Stimulated activated CD4-positive, alpha-beta T cell treated with anti-CD3 and anti-CD28 coated beads, Interleukin-2, amount 100 ng/mL, for 24 hours (primary cell): ENCODE measurements at places on chromosomes 2 and 18.

GRCh38 chr18:61379827-61380226 lies 46.6 kb downstream of the CDH20 start:
- no peak for DNase-seq

GRCh38 chr18:74229005-74229404 lies 62.8 kb downstream of the CYB5A start:
- no peak for DNase-seq

GRCh38 chr2:191512874-191513273 lies 165.1 kb upstream of the NABP1 start:
- no peak for DNase-seq

DNA sequence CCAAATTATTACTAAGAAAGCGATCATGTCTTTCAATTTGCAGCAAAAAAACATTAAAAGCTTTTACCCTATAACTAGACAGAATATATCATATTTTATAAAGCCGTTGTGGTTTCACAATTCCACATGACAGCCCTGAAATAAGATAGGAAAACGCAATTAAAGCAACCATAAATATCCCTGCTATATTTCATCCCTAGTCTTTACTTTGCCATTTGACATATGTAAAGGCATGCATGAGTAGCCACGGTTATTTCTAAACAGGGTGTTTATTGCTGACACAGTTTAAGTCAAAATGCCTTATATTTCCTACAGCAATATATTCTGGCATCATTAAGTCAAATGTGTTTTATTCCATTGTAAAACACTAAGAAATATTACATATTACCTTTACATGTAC lies 239.9 kb downstream of the DSEL start:
- DNase-seq = no peak

DNA sequence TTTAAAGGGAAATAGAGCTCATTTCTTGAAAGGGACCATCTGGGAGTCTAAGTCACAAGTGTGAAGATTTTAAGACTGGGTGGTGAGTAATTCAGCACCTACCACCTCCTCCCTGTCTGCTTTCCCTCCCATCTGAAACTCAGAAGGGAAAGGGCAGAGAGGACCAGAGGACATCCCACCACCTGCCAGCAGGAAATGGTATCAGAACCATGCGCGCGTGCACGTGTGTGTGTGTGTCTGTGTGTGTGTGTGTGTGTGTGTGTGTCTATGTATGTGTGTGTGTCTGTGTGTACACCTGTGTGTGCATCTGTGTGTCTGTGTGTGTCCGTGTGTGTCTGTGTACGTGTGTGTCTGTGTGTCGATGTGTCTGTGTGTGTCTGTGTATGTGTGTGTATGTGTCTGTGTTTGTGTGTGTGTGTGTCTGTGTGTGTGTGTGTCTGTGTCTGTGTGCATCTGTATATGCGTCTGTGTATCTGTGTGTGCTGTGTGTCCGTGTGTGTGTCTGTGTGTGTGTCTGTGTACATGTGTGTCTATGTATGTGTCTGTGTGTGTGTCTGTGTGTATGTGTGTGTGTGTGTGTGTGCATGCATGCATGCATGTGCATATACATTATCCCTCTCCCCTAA lies 76.8 kb downstream of the ZFP36L2 start:
- peak; percentile 63 for DNase-seq

- no peak for DNase-seq
These were observed 141.2 kb upstream of the LGALSL start for GRCh38 chr2:64312622-64313397.

DNA sequence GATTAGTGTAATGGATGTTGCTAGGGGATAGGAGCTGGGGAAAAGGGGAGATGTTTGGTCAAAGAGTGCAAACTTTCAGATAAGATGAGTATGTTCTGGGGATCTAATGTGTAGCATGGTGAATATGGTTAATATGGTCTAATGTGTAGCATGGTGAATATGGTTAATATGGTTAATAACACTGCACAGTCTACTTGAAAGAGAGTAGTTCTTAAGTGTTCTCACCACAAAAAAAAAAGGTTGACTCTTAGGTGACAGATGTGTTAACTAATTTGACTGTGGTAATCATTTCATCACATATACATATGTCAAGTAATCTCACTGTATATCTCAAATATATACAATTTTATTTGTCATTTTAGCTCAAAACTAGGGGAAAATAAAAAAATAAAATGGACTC lies 121.3 kb upstream of the CD226 start:
- DNase-seq = no peak

DNA sequence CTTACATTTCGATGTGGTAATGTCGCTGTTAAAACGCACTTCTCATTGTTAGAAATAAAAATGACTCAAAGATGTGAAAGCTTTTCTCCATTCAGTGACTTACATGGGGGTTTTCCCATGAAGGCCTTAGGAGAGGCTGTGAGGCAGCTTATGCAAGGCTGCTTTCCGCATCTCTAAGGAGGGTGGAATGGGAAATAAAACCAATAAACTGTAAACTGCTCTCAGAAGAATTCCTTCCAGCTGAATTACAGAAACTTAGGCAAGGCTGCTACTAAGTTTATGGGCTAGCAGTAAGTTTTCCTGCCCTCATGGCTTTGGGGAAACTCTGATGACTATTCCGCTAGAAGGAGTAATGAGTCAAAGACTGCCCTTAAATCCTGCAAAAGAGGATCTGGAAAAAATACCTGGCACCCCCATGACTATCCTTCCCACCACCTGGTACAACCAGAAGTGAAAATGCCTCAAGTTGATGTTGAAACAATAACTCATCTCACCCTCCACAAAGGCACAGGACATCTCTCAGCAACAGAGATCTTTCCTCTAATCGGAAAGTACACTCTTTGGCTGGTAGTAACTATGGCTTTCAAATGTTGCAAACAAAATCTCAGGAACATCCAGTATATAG lies 97.7 kb upstream of the SMAD7 start:
- no peak for DNase-seq

- DNase-seq = no peak
These were observed 91.9 kb downstream of the RTP5 start for GRCh38 chr2:241961454-241961853.

GRCh38 chr2:59389240-59389639 lies 1148.1 kb upstream of the FANCL start:
- DNase-seq = no peak

DNA sequence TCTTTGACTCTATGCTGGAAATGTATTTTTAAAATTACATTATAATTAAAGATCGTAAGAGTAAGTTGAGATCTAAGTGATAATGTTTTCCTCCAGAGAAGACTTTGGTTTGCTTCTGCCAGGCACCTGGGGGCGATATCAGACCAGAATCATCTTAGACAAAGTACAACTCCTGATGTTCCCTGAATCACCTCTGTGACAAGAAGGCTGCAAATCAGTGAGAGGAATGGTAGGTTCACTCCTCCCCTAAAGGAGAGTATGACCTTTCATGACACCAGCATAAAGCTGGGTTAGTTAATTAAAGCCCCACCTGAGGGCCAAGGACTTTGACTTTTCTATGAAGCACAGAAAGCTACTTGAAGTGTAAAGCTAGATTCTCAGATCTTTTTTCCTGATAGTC lies 114.4 kb upstream of the DTNA start:
- DNase-seq = no peak

DNA sequence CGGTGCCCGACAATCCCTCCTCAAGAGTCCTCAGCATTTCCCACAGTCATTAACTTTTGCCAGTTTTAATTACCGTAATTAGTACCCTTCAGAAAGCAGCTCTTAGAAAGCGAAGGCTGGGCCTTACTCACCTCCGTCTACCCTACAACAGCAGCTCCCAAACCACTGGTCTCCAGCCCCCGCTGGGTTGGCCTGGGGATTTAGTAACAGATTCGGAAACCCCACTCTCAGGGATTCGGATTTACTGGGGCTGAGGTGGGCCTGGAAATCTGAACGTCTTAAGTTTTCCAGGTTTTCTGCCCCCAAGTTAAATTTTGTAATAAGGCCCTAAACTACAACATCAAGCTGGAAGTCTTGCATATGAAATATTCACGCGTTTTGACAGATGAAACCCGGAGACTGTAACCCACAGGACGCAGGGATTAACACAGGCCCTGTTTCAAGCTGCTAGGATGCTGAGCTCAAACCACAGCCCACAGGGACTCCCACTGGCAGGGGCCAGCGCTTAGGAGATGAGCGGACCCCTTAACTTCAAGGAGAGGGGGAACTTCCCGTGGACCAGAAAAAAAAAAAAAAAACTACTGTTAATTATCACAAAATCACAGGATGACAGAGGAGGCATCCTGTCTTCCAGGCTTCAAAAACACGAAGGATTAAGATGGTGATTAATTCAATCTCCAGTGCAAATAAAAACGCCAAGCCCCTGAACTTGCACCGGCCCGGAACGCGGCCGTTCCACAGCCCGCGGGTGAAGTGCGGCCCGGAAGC lies 985 bp downstream of the ILKAP start:
- DNase-seq = no peak

DNA sequence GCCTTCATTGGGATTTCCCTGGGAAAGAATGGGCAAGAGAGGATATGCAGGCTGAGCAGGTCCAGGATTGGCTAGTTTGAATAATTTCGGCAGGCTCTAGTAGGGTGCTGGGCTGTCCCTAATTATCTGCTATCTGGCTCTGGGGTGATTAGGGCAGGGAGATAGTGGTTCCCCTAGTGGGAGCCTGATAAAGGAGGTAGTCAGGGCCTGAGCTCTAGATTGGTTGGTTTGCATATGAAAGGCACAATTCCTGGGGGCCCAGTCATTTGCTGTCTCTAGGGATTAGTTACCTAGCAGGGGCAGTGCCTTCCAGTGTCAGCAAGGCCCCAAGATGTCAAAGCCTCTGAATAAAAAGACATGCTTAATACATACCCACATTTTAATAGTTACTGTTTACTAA lies 690.1 kb upstream of the KLHL29 start:
- no peak for DNase-seq

GRCh38 chr2:74387346-74387745 lies 7.2 kb upstream of the DCTN1 start:
- no peak for DNase-seq

GRCh38 chr2:127419448-127420038 lies 1.3 kb downstream of the PROC start:
- no peak for DNase-seq

GRCh38 chr2:11132036-11132671 lies 23.1 kb upstream of the SLC66A3 start:
- DNase-seq = no peak

GRCh38 chr18:29174891-29175290 lies 998.0 kb upstream of the CDH2 start:
- no peak for DNase-seq

DNA sequence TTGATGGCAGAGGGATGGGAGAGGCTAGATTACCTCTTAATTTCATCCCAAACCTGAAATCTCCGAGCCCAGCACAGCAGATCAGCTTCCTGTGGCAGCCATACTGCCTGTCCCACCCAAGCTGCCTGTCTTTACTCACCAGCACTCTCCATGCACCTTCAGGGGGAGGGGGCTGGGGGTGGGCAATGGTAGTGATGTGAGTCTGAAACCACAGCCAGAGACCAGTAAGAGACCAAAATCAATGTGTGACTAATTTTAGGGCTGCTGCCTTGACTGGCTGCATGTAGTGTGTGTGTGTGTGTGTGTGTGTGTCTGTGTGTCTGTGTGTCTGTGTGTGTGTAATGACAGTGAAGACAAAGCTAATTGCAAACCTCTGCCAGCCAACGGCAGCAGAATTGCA lies 11.7 kb upstream of the TEX261 start:
- DNase-seq = no peak

GRCh38 chr2:27804146-27804545 lies 32.6 kb downstream of the MRPL33 start:
- no peak for DNase-seq

DNA sequence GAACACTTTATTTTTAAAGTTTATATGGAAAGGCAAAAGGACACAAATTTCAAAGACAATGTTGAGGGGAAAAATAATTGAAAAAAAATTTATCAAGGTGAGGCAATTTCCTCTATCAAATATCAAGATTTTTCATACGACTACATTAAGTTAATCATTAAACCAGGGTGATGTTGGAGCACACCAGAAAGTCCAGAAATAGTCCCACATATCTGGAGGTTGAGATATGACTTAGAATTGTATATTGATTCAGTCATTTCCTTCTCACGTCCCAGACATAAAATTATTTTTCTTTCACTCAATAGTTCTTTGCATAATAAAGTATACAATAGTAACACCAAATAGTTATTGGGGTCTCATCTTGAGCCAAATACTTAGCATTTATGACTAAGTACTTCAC lies 605.1 kb downstream of the NUP35 start:
- no peak for DNase-seq

GRCh38 chr2:143545949-143546255 lies 416.7 kb downstream of the ARHGAP15 start:
- DNase-seq = no peak

- DNase-seq = no peak
These were observed 35.4 kb upstream of the LRP2 start for GRCh38 chr2:169397697-169398096.

DNA sequence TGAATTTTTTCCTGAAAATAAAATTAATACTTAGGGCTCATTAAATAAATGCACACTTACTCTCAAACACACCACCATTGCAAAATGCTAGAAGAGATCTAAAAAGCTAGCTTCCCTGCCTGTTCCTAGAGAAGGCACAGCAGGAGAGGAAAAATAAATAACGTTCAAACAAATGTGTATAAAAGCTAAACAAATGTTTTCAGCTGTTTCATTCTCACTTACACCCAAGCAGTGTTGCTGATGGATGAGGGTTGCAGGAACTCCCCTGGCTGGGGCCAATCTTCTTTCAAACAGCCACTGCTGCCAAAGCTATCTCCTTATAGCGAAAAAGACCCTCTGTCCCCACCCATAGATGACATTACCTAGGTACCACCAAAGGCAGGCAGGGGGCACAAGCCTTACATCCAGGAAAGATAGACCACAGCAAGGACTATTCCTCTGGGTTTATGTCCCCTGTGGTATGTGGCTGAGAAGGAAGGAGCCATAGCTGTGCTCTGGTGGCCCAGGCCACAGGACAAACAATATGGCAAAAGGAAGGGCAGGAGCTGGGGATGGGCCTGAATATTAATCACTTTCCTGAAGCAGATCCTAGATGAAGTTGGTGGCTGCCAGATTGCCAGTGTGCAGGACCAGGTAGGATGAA lies 214.6 kb downstream of the TTC32 start:
- no peak for DNase-seq

GRCh38 chr2:73987109-73987947 lies 2.6 kb downstream of the TET3 start:
- DNase-seq = peak; percentile 44
